Cardiac muscle cell (in vitro differentiated cells and primary cell): ENCODE measurements at places on chromosomes 12 and 14. TPM values are rescaled to one million over a fixed set of nuclear protein-coding genes. Genes with fewer than 3 reads are reported as not detected.

The NFE2 gene
- 8.4 and 10.1 TPM in 2 replicates for polyA plus RNA-seq

The SERPINA12 gene
- polyA plus RNA-seq = not detected in 2 replicates

The PRIM1 gene
- polyA plus RNA-seq = 15.4 and 17.8 TPM in 2 replicates

The SMCO2 gene
- polyA plus RNA-seq = not detected in 2 replicates

The MAPK1IP1L gene
- 97.7 and 104 TPM in 2 replicates for polyA plus RNA-seq

The DNM1L gene
- polyA plus RNA-seq = 56.7 and 64.4 TPM in 2 replicates

DNA sequence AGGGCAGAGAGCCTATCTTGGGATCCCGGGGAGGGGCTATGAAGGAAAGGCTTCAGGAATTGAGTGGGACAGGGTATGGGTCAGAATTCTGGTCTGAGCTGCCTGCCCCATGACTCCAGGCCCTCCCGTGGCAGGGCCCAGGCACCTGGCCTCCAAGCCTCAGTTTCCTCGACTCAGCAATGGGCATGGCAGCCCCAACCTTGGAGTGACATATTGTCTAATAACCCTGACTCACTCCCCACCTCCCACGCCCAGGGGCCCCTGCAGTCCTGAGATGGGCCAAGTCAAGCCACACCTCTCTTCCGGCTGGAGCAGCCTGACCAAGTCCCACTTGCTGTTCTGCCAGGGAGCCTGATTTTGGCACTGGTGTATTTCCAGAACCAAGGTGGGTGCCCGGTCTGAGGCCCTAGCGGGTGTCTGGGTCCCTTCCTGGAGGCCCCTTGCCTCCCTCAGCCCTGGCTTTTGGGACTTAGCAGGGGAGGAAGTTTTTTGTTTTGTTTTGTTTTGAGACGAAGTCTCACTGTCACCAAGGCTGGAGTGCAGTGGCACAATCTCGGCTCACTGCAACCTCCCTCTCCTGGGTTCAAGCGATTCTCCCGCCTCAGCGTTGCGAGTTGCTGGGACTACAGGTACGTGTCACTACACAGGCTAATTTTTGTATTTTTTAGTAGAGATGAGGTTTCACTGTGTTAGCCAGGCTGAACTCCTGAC is 40.3 kb upstream of the RCOR1 start:
- peak; percentile 72 for DNase-seq

- DNase-seq = no peak
These were observed 119.0 kb upstream of the ATP2B1 start for GRCh38 chr12:89827592-89827991.

GRCh38 chr14:32341947-32342846 is 13.1 kb downstream of the AKAP6 start:
- no peak for DNase-seq

DNA sequence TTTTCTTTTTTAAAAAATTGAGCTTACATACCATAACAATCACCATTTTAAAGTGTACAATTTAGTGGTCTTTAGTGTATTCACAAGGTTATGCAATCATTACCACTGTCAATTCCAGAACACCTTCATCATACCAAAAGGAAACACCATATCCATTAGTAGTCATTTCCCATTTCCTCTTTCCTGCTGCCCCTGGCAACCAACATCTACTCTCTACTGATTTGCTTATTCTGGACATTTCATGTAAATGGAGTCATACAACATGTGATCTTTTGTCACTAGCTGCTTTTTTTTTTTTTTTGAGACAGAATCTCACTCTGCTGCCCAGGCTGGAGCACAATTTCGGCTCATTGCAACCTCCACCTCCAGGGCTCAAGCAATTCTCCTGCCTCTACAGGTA is 66.8 kb upstream of the CFL2 start:
- DNase-seq = no peak

GRCh38 chr14:58026219-58026618 is 125.8 kb downstream of the ARMH4 start:
- DNase-seq = no peak

DNA sequence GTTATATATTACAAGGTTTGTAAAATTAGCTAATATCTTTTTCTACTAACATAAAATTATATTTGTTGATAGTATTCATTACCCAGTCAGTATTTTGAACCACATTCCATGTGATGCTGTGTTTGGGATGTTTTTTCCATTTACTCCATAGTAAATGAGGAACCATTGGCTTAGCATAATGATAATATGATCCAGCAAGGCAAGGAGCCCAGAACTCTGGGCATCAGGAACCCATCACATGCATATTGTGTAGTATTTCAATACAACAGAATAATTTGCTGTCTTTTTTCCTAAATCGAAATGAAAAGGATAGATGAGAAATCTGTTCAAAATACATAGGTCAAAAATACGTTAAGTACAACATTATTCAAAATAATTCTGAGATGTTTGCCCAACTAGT is 48.7 kb upstream of the GARIN2 start:
- DNase-seq = no peak

GRCh38 chr14:68949601-68949965 is 29.5 kb downstream of the ACTN1 start:
- DNase-seq = no peak

GRCh38 chr12:4190366-4191063 is 83.0 kb upstream of the CCND2 start:
- no peak for DNase-seq
